Calu3 (cell line): ENCODE measurements at places on chromosomes 7 and 10. TPM values are rescaled to one million over a fixed set of nuclear protein-coding genes. Genes with fewer than 3 reads are reported as not detected.
A peak's percentile ranks its signal among the peaks of the same experiment; 100 is the strongest.

DNA sequence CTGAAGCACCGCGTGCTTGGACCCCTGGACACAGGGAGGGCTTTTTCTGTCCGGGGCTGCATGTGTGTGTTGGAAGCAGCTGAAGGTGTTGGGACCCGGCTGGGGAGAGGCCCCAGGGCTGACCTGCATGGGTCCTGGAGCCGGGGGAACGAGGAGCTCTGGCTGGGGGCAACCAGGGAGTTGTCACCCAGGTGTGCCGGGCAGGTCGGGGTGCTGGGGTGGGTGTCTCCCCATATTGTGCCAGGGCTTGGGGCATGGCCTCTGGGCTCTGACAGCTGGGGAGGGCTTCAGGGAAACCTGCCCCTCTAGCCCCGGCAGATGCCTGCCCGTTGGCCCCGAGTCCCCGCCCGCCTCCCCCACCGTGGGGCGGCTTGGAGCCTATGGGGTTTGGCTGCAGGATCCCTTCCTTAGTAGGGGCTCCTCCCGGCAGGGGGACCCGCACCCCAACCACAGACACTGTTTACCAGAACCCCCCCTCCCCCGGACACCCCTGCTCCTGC is 42.3 kb downstream of the UNCX start:
- no peak for DNase-seq
- H3K36me3 ChIP-seq, result peaks cover 6% of the 10 kb centered on the region
- H3K27me3 ChIP-seq, result peaks cover 39% of the 10 kb centered on the region
- no peak overlapping the region for H3K27ac ChIP-seq
- no peak overlapping the region for H3K4me3 ChIP-seq

- DNase-seq, result no peak
- no peak overlapping the region for H3K27ac ChIP-seq
- H3K4me3 ChIP-seq, result no peak overlapping the region
- no peaks in the 10 kb centered on the region for H3K4me1 ChIP-seq
- no peaks in the 10 kb centered on the region for H3K36me3 ChIP-seq
These were observed 77.6 kb upstream of the FOXK1 start for GRCh38 chr7:4604456-4604940.

GRCh38 chr10:93994438-93994801 is 689 bp downstream of the PLCE1 start:
- peaks cover 47% of the 10 kb centered on the region for H3K27me3 ChIP-seq
- H3K36me3 ChIP-seq, result peaks cover 4% of the 10 kb centered on the region
- DNase-seq, result no peak
- no peak overlapping the region for H3K27ac ChIP-seq
- H3K4me3 ChIP-seq, result peak overlapping the region; percentile 81
- H3K4me1 ChIP-seq, result peaks cover 37% of the 10 kb centered on the region

Gene SHTN1
- 29.9 and 32.3 TPM in 2 replicates for total RNA-seq

DNA sequence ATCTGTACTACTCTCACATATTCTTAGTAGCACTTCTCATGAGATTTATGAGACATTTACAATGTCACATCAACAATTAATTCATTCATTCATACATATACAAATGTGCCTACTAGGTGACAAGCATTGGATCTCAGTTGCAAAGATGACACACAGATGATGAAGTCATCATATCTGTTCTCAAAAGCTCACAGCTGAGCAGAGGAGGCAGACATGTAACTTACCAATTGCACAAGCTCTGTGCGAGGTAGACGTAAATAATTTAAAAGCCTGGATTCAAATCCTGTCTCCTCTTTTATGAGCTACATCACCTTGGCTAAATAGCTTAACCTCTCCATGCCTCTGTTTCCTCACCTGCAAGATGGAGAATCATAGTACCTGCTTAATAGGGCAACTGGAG is 109.4 kb upstream of the FAM133B start:
- peaks cover 62% of the 10 kb centered on the region for H3K4me1 ChIP-seq
- H3K4me3 ChIP-seq, result no peak overlapping the region
- DNase-seq, result no peak
- H3K27me3 ChIP-seq, result no peaks in the 10 kb centered on the region
